ENCODE measurements at places on chromosomes 13 and 19.

- DNase-seq = no peak
Observed at GRCh38 chr13:94218537-94218936, 260.9 kb downstream of the DCT start.

GRCh38 chr19:20294181-20294580 is 127.2 kb downstream of the ZNF486 start:
- DNase-seq = no peak

GRCh38 chr19:43362179-43362578 is 8.7 kb downstream of the CD177 start:
- DNase-seq = no peak

DNA sequence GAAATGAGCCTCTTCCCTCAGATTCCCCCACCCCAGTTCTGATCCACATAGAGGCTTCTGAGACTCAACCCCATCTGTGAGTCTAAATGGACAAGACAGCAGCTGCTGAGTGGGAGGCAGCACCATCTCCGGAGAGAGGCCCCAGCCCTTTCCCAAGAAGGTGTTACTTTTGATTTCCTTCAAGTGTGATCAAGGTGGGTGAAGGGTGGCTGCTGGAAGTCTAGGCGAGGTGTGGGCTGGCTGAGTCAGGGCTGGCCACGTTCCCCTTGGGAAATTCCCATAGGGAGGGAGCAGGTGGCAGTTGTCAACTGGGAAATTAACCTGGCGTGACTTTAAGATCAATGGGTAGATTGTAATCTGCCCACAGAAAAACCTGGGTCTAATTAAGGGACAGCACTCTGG is 148.0 kb downstream of the FOXO1 start:
- DNase-seq = no peak

GRCh38 chr13:36884235-36884634 is 35.8 kb downstream of the SMAD9 start:
- DNase-seq = no peak

- no peak for DNase-seq
Observed at GRCh38 chr19:29309637-29310036, 96.7 kb upstream of the UQCRFS1 start.

- DNase-seq = no peak
Observed at GRCh38 chr13:99281811-99282263, 23.7 kb upstream of the GPR18 start.

DNA sequence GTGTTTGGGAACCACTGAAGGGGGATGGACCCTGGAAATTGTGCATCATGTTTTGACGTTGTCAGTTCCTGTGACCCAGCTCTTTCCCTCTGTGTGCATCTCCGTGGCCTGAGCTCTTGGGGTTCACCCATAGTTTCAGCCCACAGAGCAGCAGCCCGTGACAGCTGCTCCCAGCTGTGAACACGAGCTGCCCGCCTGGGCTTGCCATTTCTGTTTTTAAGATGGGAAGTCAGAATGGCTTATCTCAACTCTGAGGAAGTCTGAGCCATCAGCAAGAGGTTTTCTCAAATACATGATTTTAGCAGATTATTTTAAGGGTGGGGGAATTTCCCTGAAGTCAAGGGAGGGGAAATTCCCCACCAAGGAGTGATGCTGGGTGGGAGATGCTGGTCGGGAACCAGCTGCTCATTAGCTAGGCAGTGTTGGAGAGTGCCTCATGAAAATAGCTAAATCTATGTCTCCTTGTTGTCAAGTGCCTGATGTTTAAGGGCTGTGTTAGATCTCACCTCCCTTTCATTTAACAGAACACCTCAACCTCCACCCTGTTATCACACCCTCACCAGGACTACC is 34.8 kb upstream of the C1QTNF9 start:
- no peak for DNase-seq

- DNase-seq = no peak
Observed at GRCh38 chr13:29706923-29707322, 111.4 kb upstream of the SLC7A1 start.

- no peak for DNase-seq
Observed at GRCh38 chr13:51838240-51838846, 6.6 kb downstream of the TMEM272 start.

DNA sequence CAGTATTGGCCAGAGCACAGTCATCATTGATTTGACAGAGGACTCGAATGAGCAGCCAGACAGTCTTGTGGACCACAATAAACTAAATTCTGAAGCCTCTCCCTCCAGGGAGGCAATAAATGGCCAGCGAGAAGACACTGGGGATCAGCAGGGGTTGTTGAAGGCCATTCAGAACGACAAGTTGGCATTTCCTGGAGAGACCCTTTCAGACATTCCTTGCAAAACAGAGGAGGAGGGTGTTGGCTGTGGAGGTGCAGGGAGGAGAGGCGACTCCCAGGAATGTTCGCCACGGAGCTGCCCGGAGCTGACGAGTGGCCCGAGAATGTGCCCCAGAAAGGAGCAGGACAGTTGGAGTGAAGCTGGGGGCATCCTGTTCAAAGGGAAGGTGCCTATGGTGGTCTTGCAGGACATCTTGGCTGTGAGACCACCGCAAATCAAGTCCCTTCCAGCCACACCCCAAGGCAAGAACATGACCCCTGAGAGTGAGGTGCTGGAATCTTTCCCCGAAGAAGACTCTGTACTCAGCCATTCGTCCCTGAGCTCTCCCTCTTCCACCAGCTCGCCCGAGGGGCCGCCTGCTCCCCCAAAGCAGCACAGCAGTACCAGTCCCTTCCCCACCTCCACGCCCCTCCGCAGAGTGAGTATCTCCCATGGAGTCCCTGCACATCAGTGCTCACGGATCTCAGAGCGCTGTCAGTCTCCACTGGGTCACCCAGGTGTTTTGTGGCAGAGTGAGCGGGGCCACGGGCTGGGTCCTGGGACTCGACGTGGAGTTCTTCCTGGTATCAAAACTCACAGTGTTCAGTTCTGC is 6.9 kb downstream of the CHAF1A start:
- DNase-seq = no peak

DNA sequence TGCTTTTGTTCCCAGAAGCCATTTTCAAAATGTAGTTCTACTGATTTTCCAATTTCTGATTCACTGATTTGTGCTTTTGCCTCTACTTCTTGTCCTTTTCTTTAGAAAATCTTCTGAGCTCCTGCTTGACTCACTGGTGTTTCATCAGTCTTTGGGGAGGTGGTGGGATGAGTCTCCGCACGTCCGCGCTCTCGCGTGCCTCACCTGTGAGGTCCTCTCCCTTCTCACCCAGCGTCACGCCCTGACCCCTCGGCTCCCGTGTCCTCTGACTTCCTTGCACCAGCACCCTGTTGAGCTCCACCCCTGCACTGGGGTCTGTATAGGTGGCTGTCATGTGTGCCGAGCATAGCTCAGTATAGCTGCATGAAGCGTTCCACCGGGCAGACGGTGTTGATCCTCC is 52.7 kb upstream of the MCF2L start:
- DNase-seq = no peak

All from hematopoietic multipotent progenitor cell treated with erythropoietin and hydrocortisone succinate and interleukin-3 and kit ligand, for 15 days (in vitro differentiated cells).